ENCODE measurements at places on chromosomes 12 and 14.

GRCh38 chr12:25694072-25694471, 141.0 kb upstream of the LMNTD1 start:
- DNase-seq: no peak

- peak; percentile 64 for DNase-seq
Measured at GRCh38 chr12:71439613-71440344, at the start of gene LGR5. Gene LGR5 (plus strand): TSS chr12:71439798. CDS start chr12:71440081, 283 bp downstream.

DNA sequence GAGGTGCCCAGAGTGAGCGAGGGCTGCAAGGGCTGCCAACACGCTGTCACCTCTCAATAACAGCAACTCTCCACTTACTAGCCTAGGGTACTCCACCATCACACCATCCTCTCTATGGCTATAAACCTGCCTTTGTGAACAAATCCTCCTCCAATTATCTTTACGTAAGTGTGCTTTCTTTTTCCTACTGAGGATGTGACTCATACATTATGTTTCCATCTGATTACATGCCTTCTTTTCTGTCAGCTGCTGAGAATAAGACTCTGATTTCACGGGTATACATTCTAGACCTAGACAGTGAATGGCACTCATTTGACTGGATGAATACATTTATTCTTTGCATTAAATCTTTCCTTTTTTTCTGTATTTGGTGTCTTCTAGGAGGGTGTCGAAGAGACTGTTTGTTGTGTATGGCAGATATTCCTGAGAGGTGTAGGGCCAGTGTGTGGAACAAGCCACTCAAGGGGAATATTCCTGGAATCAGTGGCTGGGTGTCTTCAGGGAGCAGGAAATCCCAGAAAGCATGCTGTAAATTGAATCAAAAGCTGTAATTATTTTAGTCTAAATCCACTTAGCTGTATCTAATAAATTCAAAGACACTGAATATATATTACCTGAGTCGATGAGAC, 327.3 kb upstream of the TMTC1 start:
- no peak for DNase-seq

- DNase-seq: no peak
Measured at GRCh38 chr14:61177279-61178225, 103.6 kb downstream of the TMEM30B start.

DNA sequence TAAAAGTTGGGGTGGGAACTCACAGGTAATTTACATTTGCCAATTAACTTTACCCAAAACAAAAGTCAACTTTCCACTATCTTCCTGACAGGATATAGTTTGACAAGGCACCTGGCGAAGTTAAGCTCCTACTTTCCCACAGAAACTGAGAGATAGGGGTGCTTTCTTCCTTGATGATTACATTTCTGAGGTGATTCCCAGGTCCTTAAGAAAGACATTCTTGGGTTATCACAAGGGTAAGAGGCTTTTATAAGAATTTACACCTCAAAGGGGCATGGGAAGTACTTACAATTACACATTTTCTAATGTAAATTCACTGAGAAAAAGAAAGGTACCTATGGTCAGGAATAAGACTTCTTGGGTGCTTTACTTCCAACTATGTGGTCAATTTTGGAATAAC, 660.9 kb upstream of the MGAT4C start:
- DNase-seq: no peak

DNA sequence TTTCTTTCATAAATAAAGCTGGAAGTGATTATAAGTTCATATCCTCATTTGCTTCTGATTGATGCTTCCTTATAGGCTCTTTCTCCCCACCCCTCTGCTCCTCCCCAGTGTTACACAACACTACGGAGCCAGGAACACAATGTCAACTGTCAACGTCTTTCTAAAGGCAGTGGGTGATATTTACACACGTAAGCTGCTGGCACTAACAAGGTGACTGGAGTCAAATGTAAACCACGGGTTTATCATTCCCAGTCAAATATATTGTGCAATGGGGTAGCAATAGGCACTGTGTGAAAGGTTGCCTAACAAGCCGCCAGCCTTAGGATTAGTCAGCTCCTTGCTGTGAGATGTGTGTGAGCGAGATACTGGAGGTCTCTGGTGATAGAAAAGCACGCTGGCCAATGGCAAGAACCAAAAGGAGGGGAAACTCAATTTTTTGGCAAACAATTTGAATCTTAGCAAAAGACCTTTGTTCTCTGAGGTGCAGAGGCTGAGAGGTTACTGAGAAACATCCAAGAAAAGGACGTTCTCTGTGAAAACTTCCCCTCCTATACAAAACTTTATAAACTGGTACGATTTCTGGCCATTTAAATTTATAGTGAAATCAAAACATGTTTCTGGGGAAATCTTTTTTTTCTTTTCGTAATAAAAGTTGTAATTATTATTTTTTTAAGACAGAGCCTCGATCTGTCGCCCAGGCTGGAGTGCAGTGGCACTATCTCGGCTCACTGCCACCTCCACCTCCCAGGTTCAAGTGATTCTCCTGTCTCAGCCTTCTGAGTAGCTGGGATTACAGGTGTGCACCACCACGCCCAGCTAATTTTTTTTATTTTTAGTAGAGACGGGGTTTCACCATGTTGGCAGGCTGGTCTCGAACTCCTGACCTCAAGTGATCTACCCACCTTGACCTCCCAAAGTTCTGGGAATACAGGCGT, 22.3 kb upstream of the HECTD1 start:
- DNase-seq: peak; percentile 84

DNA sequence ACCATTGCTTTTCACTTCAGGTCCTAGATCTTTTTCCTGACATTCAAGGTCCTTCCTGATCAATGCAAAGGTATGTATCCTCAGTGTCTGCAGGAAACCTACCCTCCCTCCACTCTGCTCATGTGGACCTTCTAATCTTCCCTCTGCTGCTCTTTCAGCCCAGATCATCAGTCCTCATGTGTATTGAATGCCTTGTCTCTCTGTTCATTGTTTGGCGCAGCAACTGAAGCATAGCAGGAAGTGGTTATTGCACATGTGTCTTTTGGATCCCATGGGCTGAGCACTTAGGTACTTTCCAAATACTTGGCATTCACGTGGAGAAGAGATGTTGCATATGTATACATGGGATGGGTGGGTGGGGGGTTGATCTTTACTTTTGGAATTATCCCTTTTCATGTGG, 4.3 kb upstream of the NIN start:
- peak; percentile 58 for DNase-seq

GRCh38 chr12:68958322-68958721, 25.4 kb upstream of the CPM start:
- no peak for DNase-seq

DNA sequence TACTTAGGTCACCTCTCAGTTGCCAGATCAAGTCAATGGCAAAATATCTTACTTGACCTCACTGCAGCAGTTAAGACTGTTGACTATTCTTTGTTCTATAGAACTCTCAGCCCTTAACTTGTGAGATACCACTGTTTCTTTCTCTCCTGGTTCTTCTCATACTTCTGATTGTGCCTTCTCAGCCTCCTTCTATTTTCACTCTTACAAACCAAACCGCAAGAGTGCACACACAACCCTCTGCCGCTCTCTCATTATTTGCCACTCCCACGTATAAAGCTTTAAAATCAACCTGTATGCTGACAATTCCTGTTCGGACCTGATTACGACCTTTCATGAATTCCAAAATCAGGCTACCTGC, 4.5 kb downstream of the E2F7 start:
- no peak for DNase-seq

DNA sequence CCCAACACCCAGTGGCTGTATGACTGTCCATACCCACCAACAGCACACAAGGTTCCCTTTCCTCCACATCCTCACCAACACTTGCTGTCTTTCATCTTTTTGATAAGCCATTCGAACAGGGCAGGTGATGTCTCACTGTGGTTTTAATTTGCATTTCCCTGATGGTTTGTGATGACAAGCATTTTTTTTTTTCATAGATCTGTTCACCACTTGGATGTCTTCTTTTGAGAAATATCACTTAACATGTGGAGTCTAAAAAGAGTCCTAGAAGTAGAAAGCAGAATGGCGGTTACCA, 198.1 kb upstream of the DIO3 start:
- no peak for DNase-seq

- DNase-seq: no peak
Measured at GRCh38 chr14:99028041-99028440, 244.0 kb downstream of the BCL11B start.

DNA sequence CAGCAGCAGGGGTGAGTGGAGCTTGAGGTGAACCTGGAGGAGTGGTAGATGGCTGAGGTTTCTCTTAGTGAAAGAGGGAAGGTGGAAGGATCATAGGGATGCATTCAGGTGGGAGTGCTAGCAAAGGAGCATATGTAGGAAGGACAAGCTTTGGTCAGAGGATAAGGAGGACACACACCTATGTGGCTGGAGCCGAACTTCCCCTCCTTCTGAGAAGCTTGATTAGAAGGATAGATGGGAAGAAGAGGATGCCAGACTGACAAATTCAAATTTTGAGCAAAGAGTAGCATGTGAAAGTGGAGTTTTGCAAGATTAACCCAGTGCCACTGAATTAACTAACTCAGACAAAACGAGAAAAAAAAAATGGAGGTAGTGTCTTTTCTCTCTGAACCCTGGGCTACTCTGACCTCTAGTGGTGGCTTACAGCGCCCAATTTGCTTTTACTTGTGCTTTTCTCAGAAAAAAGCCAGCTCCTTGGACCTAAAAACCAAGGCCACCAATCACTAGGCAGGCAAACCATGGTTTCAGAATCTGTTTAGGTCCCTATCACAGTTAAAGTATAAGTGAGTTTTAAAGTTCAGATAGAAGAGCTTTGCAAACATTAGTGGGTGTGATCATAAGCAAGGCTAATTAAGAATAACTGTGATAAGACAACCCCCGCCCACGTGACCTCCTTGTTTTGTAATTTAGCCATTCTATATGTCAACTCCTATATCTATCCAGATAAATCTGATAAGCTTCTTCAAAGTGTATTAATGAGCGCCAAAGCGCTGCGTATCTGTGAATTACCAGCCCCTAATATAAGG, 15.5 kb downstream of the EMP1 start:
- peak; percentile 59 for DNase-seq

GRCh38 chr12:124321040-124321481, 26.2 kb downstream of the RFLNA start:
- DNase-seq: peak; percentile 85

DNA sequence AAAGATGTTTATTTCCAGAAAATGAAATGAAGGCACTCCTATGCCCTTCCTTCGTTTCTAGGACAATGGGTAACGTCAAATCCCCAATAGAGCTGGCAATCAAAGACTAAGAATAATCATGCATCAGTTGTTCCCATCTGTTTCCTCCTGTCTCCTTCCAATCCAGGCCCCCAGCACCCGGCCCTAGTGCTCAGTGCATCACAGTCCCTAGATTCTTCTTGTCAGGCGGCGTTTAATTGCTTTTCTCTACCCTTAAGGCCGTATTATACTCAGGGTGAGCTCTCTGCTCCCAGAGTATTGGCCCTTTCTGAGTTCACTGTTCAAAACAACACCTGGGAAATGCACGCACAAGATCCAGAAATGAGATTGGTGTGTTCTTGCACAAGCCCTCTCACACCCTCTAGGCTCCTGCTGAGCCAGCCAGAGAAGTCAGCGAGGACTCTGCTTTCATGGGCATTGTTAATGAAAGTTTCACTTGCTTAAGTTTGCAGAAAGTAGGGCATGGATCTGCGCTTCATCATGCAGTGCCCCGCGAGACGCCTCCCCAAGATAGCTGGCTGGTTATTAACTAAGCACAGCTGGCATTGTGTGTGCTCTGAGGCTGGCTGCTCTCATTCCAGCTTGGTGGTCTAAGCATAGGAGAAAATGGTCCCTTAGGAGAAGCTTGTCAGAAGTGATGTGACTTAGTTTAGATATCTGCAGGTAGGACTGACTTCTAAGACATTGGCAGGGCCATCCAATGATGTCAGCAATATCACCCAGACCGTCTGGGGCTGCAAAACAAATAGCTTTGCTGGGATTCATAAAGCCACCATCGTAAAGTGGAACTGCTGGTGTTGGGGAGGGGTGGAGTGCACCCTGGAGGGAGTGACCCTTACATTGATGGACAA, 28.7 kb downstream of the CRACR2A start:
- DNase-seq: no peak

DNA sequence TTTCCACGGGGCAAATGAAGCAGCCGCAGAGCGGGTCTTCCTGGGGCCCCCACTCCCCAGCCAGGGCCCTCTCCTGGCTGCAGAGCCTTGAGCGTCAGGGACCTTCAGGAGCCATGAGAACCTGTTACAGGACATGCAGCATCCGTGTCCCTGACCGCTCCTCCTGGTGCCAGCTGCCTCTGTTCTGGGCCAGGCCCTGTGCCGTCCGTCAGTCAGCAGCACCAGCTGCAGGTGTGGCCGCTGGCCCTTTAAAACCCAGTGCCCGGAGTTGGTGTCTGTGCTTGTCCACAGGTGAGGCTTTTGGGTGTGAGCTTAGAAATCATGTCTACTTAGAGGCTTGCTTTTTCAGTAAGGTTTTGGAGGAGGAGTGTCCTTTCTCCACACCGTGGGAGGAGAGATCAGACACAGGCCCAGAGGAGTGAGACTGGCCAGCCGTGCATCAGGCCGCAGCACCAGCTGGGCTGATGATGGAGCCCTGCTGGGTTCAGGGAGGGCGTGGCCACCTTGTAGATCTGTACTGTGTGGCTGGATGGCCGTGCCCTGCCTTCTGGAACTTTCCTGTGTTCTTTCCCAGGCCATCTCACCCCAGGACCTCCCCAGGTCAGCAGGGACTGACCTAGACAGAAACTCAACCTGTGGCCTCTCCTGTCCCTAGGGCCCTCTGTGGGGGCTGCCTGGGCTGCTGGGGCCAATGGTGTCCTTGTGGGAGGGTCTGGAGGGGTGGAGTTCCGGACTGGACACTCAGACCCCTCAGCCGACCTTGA, 27.1 kb downstream of the AACS start:
- no peak for DNase-seq

- no peak for DNase-seq
Measured at GRCh38 chr14:39430762-39431415, 1.3 kb downstream of the FBXO33 start.

DNA sequence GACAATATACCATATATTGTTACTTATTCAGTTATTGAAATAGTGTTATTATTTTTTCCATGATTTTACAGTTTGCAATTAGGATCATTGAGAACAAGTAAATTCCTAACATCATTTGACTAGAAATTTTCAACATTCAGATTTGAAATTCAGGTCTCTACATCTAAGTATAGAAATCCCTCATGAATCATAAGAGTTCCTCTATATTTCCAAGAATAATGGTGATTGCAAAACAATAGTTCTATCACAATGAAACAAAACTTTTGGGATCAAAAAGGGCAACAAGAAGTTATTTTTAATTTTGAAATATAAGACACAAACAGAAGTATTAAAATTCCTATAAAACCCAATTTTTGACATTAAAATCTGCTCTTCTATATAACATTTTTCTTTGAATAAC, 10.8 kb downstream of the CLEC1A start:
- no peak for DNase-seq

GRCh38 chr12:107510211-107510610, 175.4 kb upstream of the PWP1 start:
- no peak for DNase-seq

DNA sequence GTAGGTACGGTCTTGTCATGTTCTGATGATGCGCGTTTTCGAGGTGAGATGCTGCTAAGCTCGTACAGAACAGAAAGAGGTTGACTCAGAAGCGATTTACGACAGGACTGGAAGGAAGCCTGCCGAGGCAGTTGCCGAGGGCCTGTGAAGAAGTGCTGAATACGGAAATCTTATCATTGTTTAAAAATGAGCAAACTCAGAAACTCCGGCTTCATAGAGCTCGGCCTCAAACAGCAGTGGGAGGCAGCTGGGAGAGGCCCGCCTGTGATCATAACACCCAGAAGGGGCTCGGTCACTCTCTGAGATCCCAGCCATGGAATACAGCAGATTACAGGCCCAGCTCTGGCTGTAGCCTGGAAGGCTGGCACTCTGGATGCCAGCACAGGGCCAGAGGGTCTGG, 87.4 kb downstream of the CPSF2 start:
- DNase-seq: no peak

- no peak for DNase-seq
Measured at GRCh38 chr12:98211909-98212695, 303.3 kb upstream of the TMPO start.

All from Peyer's patch (tissue), 4 donors.